Ovary (tissue), 10 donors: ENCODE measurements at places on chromosomes 2 and 18. TPM values are rescaled to one million over a fixed set of nuclear protein-coding genes. Genes with fewer than 3 reads are reported as not detected.

The IL36RN gene
- total RNA-seq, result not detected

The CCDC102B gene
- total RNA-seq, result 4.2 TPM

The SRSF7 gene
- 163 TPM for total RNA-seq

The PTGR3 gene
- 55.7 TPM for total RNA-seq

The OR6B3 gene
- total RNA-seq, result not detected

The INPP1 gene
- 3.5 TPM for total RNA-seq

The CHRND gene
- not detected for total RNA-seq
